ENCODE measurements at places on chromosomes 4 and X.

GRCh38 chr4:184899261-184900134, 73.7 kb upstream of the ACSL1 start:
- no peak for DNase-seq

DNA sequence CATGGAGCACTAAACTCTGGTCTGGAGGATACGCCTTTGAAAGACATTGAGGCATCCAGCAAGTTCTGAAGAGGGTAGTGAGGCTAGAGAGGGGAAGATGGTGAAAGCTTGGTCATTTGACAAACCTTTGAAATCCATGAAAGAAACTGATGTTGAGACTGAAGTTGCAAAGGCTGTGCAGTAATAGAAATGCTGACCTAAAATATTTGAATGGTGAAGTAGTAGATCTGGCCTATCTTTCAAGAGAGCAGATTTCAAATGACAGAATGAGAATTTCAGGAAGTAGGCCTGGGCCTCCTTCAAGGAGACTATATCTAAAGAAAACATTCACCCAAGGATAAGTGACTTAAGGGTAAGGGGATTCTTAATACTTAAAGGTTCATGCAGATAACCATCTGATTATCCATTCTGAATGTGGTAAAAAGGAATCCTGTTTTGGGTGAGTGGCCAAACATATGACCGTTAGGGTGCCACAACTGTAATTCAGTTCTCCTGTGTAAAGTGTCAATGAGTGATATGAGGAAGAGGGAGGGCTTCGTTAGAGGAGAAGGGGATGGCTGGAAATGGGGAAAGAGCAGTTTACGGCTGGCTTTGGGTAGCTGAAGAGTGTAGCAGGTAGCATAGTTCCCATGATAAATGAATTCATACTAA, 62.2 kb downstream of the AMELX start:
- DNase-seq: no peak

- DNase-seq: no peak
These were observed 98.8 kb upstream of the METTL14 start for GRCh38 chr4:118586357-118586790.

- no peak for DNase-seq
These were observed 3.1 kb downstream of the ZGRF1 start for GRCh38 chr4:112633477-112634235.

GRCh38 chr4:126748736-126749135, 884.0 kb upstream of the INTU start:
- DNase-seq: no peak

- DNase-seq: no peak
These were observed 44.3 kb downstream of the GPRIN3 start for GRCh38 chr4:89263265-89263664.

GRCh38 chr4:139666735-139667281, 1.2 kb downstream of the MGST2 start:
- DNase-seq: no peak

DNA sequence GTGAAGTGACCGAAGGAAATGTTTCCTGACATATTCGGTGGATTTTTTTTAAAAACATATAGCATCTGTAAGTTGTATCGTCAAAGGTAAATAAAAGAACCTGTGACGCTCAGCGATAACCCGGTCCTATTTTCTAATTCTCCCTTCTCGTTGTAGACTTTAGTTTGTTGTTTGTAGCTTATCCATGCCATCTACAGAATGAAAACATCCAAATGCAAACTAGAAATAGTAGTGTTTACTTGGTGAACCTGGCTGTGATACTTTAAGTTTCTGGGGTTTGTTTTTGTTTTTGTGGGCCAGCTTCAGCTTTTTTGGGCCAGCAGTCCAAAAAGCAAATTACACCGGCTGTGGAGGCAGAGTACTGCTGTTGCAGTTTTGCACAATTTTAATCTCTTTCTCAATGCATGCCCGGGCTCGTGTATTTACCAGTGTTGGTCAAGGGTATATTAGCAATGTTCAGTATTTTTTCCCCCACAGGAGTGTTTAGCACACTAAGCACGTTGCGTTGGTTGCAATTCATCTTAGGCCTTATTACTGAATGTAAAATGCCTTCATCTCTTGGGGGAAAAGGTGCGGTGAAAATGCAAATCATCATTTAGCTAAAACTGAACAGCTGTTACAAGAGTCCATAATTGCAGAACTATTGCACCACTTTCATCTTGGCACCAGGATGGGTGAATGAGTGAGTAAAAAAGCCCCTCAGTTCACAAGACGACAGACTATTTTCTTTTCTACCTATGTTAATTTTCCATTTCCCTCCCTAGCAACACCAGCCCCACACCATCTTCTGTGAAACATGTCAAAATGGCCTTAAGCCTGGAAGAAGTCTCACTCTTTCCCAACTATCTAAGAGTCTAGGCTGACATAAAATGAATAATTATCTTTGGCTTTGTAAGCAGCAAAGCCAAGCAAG, 1.7 kb upstream of the CNOT6L start:
- DNase-seq: peak; percentile 23

DNA sequence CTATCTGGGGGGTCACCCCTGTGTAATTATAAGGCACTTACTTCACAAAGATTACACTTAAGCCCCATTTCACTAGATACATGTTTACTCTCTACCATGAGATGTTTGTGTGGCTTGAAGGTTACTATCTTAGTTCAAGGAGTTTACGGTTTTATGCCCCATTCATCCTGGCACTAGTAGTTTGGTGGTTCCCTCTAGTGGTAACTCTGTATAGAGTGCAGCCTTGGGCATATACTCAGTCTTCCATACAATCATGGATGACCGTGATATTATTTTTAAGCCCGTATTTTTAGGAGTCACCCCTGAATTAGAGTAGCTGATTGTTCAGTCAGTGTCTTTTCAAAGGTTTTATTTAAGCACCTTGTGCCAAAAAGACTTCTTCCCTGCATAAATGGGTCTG, 109.9 kb upstream of the FAM47C start:
- no peak for DNase-seq

DNA sequence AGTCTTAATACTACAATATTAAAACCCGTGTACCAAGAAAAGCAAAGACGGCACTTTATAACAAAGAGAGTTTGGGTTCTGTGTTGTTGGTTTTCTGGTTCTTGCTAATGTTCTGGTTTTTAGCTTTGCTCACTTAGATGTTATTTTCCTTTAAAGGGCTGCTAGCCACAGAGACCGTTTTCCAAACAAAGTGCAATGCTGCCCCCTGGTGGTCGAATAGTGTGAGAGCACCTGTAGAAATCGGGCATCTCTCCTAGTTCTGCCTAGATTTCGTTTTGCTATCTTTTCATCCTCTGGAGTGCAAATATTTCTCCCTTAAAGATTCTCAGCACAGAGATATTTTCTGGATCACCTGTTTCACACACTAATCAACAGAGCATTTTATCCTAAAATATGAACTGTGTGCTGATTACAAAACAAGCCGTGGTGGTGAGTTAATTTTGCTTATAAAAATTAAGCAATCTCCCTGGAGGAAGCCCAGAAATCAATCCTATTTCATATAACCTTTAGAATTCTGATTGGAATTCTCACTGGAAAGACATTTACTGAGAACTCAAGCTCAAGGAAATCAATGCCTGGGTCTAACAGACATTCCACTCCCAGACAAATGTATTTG, 334.5 kb upstream of the NOCT start:
- DNase-seq: peak; percentile 58

DNA sequence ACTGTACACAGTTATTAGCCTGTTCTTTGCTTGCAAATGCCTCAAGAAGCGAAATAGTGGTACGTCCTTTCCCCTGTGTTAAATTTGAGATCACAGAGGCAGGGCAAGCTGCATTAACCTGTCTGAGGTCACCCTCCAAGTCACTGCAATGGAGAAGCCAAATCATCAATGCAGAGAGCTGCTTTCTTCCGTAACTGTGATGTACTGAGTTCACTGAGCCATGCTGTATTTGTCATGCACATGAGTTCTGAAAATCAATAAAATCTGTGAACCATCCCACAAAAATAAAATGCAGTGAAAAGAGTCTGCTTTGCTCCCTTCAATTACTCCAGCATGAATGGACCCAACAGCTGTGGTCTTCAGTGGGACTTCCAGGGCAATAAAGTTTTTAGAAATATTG, 393.5 kb downstream of the KCNIP4 start:
- DNase-seq: no peak

- DNase-seq: no peak
These were observed 1037.8 kb downstream of the STPG2 start for GRCh38 chr4:97105347-97106099.

DNA sequence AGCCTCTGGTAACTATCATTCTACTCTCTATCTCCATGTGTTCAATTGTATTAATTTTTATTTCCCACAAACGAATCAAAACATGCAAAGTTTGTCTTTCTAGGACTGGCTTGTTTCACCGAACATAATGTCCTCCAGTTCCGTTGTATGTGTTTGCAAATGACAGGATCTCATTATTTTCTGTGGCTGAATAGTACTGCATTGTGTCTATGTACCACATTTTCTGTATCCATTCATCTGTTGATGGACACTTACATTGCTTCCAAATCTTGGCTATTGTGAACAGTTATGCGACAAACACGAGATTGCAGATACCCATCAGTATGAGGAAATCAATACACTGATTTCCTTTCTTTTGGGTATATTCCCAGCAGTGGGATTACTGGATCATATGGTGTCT, 8.4 kb upstream of the LDOC1 start:
- DNase-seq: no peak

- no peak for DNase-seq
These were observed 75.2 kb downstream of the JAKMIP1 start for GRCh38 chr4:6125103-6125651.

- DNase-seq: no peak
These were observed 260.8 kb upstream of the VCX start for GRCh38 chrX:7582191-7582590.

DNA sequence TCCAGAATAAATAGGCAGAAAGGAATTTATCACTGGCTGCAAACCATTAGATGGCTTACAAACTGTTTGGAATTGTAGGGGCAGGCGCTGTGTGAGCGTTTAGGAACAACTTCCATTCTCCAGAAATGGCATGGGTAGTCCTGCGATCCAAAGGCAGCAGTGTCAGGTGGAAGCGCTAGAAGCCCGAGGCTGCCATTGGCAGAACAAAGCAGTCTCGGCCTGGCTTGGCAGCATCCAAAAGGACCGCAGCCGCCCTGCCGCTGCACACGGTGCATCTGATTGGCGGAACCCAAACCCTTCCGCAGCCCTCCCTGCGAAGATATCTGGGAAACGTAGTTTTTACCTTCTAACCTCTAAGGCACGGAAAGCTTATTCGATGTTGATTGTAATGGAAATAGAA, 23.6 kb upstream of the YTHDC1 start:
- no peak for DNase-seq

GRCh38 chr4:109739547-109739946, 9.7 kb upstream of the PLA2G12A start:
- no peak for DNase-seq

GRCh38 chr4:6178757-6179156, 21.6 kb downstream of the JAKMIP1 start:
- no peak for DNase-seq

GRCh38 chr4:1488831-1489638, 82.8 kb upstream of the NKX1-1 start:
- no peak for DNase-seq

GRCh38 chr4:83255584-83255983, 29.0 kb downstream of the COQ2 start:
- DNase-seq: no peak

Measured in activated naive CD4-positive, alpha-beta T cell treated with anti-CD3 and anti-CD28 coated beads, Interleukin-2, amount 50 U/mL, for 72 hours (primary cell).